PC-9 (cell line): ENCODE measurements at places on chromosomes 7 and 10.
A peak's percentile ranks its signal among the peaks of the same experiment; 100 is the strongest.

DNA sequence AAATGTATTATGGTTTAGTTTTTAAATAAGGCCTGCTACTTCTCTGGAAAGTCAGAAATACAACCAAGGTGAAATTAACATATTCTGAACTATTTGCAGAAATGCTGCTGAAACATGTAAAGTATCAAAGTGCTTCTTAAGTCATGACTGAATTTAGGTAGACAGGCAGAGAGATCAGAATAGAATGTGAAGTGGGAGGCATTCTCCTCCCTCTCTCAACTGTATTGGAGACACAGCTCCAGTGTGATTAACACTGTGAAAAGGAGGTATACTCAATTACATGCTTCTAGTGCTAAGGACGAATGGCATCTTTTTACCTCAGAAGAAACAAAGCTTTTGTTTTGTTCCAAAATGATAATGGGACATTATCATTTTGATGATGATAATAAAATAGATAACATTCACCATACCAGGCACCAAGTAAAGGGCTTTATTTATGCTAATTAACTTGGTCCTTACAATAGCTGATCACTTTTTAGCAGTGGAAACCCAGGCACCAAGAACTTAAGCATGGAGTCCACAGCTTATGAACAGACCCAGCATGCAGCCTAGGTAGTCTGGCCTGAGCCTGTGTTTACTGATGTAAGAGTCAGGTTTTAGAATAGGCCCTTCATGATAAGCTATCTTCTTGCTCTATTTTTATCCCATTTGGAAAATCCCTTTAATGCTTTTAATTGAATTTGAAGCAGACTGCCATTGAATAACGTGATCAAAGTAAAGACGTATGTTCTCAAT lies 26.0 kb downstream of the PPP1R9A start:
- DNase-seq, result no peak

DNA sequence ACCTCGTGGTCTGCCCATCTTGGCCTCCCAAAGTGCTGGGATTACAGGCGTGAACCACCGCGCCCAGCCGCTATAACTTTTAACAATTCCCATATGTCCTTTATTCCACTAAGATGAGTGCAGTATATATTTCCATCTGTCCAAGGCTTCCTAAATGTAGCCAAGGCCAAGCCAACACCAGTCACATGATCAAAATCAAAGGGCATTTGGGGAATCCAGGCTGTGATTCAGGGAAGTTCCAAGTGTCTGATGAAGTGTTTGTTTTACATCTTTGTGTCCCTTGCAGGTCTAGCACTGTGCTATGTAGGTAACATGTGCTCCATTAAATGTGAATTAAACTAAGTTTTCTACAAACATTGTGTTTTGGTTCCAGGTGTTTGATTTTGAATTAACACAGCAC lies 20.8 kb downstream of the AKR1E2 start:
- DNase-seq, result no peak

DNA sequence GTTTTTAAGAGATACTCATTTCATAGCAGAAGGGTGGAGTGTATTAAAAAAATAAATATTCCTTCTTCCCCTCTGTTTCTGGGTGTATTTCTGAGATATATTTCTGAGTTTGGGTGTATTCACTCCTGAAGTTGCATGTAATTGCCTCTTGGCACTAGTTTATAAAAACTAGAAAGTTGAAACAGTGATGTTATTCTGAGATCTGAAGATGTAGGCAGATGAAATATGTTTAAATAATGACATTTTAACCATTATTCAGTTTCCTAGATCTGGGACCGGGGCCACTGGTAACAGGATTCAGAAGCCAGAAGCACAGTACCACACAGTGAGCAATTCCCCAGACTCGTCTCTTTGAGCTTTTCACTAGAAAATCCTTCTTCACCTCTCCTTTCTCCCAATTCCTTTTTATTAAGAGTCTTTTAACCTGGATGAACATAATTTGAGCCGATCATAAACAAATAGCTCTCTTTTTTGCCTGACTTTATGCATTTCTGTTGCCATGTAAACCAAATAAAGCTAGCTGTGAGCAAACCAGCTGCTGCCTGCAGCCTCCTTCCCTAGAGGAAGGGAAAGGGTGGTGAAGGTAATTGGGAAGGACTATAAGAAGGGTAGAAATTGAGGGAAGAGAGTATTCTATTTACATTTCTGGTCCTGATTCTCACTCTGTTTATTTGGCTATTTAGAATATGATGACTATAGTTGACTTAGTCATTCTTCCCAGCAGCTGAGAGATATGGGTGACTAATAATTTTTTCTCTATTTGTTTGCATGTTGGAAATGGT lies 101.8 kb upstream of the STRIP2 start:
- no peak for DNase-seq

DNA sequence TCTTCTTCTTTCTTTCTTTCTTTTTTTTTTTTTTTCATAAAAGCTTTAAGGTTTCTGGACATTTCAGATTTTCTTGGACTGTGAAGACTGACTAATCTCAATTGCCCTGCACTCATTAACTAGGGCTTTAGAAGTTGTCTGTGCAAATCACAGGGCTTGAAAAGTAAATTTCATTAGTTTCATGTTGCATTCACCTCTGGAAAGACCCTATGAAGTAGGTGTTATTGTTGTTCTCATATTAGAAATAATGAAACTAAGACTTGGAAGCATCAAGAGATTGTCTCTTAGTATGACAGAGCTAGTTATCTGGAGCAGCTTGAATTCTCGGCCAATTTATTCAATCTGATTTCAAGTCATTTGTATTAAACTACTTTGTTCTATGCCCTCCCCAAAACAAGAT lies 28.2 kb upstream of the SEMA3D start:
- no peak for DNase-seq

GRCh38 chr7:71361451-71362032 lies 229.6 kb downstream of the GALNT17 start:
- no peak for DNase-seq

GRCh38 chr7:4871930-4872675 lies 10.3 kb upstream of the PAPOLB start:
- no peak for DNase-seq

DNA sequence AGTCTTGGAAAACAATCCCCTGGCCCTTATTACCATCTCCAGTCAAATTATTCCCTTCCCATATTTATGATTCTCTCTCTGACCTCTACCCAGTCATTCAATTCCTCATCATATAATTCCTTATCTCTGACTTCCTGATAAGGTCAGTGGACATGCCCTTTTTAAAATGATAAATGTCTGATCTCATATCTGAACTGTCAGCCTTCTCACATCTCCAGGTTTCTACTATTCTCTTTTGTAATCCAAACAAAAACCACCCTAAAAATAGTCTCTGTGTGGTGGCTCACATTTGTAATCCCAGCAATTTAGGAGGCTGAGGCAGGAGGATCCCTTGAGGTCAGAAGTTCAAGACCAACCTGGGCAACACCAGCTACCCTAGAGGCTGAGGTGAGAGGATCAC lies 11.9 kb downstream of the GSDME start:
- no peak for DNase-seq

DNA sequence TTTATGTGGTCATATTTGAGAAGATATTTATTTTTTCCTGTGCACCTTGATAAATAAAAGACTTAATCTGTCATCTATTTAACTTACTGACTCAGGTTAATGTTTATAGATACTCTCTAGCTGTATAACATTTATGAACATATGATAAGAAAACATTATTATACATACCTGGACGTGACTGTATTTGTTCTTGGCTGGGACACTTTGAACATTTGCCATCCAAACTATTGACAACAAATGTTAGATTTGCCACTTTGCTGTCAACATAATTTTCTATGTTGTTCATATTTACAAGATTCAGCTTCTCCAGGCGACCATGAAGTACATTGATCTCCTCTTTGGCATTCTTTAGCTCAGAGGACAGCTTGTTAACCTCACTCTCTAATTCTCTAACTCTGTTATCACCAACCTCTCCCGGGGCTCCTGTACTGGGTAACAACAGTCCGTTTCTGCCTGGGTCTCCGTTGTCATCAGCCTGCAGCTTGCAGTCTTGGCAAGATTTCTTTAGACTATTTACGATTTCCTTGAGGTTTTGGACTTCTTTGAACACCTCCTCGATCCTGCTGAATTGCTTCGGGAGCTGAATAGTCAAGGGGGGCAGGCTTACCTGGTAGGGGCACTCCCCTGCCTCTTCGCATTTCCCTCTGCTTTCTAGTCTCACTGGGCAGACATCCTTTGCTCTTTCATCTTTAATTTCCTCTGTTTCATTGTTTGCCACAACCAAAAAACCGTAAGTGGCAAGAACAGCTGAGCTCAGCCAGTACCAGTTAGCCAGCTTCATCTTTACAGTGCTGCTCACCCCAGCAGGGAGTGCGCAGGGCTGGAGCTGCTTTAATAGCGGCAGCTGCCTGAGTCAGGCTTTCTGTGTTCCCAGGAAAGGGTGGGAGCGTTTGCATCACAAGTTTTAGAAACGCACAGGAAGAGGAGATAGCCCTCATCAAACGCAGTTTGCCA lies at the start of gene FGL2:
Gene FGL2, minus strand, starts transcription at position 807 of the 954 bp plus-strand sequence. Its CDS starts 26 bp downstream, at position 781.
- no peak for DNase-seq

GRCh38 chr7:107150375-107151073 lies 18.3 kb upstream of the HBP1 start:
- peak; percentile 45 for DNase-seq

GRCh38 chr10:102113261-102113955 lies 6.8 kb downstream of the LDB1 start:
- DNase-seq, result no peak

GRCh38 chr7:19692111-19692828 lies 16.6 kb downstream of the POLR1F start:
- DNase-seq, result no peak

DNA sequence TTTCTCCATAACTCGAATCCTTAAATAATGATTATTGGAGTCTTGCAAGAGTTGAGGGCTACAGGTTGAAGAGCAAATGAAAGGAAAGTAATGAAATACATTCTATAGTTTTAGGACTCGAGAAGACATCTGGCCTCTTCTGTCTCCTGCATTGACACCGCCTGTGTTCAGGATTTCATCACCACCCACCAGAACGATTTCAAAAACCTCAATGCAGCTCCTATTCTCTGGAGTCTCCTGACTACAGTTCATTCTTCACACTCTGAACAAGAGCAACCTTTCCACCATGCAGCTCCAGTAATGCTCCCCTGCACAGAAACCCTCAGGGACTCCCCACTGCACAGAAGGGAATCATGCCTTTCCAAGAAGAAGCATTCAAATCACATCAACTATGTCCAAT lies 5.5 kb downstream of the IL15RA start:
- no peak for DNase-seq

DNA sequence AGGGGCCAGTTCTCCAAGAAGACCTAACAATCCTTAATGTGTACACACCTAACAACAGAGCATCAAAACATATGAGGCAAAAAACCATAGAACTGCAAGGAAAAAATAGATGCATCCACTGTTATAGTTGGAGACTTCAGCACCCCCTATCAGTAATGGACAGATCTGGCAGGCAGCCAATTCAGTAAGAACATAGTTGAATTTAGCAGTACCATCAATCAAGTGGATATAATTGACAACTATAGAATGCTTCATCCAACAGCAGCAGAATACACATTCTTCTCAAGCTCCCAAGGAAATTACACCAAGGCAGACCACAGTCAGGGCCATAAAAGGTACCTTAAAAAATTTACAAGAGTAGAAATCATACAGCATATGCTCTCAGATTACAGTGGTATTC lies 42.2 kb downstream of the POLL start:
- DNase-seq, result no peak

DNA sequence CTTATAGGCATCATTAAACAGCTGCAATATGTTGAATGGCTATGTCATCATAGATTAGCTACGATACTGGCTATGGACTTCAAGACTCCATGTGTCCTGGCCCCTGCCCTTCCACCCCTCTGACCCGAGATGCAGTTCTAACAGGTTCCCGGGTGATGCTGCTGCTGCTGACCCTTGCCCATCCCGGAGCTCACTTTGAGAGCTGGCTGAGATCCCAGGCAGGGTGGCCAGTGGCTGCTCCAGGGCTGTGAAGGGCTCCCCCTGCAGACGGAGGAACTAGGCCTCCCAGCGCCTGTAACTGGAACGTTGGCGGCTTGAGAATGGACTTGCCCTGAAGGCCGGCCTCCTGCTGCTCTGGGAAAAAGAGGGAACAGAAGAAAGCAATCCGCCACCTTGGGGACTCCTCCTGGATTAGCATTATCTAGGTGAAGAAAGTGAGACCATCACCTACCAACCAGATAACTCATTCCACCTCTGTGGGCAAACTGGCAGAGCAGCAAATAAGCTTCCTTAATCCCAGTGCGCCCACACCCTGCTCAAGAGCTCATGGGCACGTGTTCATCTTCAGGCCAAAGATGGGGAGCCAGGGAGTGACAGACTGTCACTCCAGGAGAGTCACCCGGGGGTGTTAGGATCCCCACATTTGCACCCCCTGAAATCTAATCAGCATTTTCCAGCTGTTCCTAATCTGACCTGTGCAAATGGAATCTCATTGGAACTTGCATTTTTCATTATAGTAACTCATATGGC lies 56.8 kb downstream of the PARP12 start:
- DNase-seq, result no peak

- DNase-seq, result peak; percentile 38
These were observed 18.0 kb upstream of the VCL start for GRCh38 chr10:73979809-73980433.

DNA sequence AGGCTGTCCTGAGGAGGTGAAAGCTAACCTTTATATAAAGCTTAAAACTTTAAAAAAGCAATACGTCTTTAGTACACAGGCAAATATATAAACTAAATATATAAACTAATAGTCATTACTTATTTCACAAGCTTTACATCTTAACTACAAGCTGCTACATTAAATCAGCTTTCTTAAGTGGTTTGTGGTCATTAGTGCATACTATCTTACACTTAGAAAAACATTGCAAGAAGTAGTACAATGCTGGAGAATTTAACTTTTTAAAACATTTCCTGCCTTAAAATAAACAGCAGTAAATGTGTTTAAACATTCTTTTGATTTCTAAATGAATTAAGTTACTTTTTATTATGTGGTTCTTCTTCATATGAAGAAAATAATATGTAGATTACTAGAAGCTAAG lies 36.3 kb downstream of the MET start:
- DNase-seq, result no peak

- DNase-seq, result no peak
These were observed 180.5 kb upstream of the PRSS58 start for GRCh38 chr7:142438235-142438922.

GRCh38 chr10:102267748-102268147 lies 22.4 kb downstream of the GBF1 start:
- no peak for DNase-seq

DNA sequence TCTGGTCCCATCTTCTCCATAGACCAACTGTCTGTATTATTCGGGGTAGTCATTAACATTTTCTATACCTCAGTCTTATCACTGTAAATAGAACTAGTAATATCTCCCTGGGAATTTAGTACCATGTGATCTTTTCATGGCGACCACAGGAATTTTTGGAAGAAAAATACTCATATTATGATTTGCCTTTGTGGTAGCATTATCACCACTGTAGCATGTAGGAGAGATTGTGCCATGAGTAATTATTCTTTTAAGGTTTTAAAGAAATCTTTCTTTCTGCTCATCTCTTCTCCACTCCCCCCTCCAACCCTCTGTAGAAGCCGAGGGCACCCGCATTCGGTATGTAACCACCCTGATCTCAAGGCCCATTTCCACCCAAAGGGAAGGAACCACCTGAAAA lies 25.0 kb downstream of the ZNF365 start:
- DNase-seq, result no peak

GRCh38 chr10:21972584-21972983 lies 30.9 kb downstream of the DNAJC1 start:
- DNase-seq, result no peak
